ENCODE measurements at places on chromosomes 16 and 17. TPM values are rescaled to one million over a fixed set of nuclear protein-coding genes. Genes with fewer than 3 reads are reported as not detected.

Gene NCBP3
- polyA plus RNA-seq, result 21.2 TPM

Gene WNK4
- polyA plus RNA-seq, result 0.23 TPM

Gene MPP3
- 5.4 TPM for polyA plus RNA-seq

Gene UMOD
- not detected for polyA plus RNA-seq
